Activated naive CD4-positive, alpha-beta T cell treated with Interleukin-2 at 50 U/mL for 16 hours (primary cell): ENCODE measurements at places on chromosomes 7 and 10.

- peak; percentile 61 for DNase-seq
These were observed 24.1 kb downstream of the PRF1 start for GRCh38 chr10:70578371-70578947.

GRCh38 chr7:143279186-143280098, 5.3 kb upstream of the TMEM139 start:
- DNase-seq = no peak

DNA sequence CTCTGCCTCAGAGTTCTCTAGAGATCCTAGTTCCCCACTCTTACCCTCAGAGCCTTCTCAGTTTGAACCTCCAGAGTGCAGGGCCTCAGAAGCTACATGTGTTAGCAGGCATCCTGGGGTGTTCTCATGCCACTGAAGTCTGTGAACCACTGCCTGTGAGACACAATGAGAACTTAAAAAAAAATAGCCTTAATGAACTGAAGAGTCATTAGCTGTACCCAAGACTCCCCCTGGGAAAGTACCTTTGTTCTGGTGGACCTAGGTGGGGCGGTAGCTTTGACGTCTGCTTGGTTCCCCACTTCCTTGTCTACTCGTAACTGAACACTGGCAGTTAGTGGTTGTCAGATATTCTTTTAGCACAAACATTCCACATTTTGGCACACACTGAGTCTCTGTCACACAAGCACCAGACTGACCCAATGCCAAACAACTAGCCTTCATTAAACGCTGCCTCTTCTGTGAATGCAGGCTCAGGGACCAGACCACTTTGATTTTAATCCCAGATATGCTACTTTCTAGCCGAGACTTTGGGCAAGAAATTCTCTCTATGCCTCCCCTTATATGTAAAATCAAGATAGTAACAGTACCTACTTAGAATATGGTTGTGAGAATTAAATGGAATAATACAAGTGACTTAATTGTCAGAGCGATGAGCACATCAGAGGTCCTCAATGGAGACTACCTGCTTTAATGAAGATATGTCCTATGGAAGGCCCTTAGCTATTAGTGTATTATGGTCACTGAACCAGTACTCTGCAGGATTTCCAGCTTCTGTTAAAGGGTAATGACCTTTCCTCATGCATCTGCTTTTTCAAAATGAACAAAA, 75.3 kb upstream of the CC2D2B start:
- DNase-seq = peak; percentile 49

- DNase-seq = peak; percentile 8
These were observed 147.9 kb upstream of the FRMD4A start for GRCh38 chr10:14478604-14479003.

- no peak for DNase-seq
These were observed 152.9 kb downstream of the HGF start for GRCh38 chr7:81616951-81617350.

DNA sequence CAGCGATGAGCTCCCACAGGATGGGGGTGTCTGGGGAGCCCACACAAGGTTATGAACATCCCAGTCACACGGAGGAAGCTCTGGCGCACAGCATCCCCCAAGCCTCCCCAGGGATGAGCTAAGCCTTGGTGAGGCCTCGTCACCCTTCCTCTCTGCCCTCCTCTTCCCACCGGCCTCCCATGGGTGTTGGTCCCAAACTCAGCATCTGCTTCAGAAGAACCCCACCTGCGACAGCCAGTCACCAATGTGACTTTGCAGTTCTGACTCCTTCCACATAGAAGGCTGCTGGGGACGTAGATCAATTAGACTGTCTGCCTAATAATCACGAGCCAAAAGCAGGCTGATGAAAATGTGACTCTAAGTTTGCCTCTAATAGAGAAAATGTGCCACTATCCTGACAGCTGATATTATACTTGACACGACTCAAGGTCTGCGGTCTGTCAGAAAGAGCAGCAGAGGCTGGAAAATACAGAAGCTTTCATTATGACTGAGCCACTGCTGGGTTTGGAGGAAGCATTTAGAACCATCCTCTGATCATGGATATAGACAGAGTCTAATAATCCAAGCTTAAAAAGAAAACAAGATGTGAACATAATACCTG, 116.0 kb upstream of the PFKP start:
- no peak for DNase-seq

DNA sequence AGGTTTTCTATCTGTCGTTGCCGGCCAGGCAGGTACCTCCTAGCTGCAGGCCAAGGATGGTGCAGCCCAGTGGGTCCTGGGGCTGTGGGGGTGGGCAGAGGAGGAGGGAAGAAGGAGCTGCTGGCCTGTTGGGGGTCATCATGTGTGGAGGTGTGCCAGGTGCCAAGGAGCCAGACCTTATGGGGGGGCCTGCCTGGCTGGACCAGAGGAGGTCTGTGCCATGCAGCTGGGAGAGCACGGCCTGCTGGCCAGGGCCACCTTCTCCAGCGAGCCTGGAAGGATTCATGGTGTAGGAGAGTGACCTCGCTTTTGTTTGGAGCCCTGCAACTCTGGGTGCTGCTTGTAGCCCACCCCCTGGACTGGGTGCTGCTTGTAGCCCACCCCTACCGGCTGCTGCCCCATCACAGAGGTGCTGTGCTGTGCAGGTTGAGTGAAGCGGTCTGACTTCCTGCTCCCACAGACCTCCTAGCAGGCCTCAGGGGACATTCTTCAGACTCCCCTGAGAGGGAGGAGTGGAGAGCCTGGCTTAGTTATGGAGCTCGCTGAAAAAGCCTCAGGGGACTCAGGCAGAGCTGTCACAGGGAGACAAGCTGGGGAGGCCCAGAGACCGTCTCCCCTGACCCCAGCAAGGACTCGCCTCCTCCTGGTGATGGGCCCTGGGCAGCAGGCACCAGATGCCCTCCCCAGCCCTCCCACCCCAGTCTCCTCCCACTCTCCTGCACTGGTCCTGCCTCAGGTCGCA, 67.7 kb upstream of the AQP1 start:
- no peak for DNase-seq

DNA sequence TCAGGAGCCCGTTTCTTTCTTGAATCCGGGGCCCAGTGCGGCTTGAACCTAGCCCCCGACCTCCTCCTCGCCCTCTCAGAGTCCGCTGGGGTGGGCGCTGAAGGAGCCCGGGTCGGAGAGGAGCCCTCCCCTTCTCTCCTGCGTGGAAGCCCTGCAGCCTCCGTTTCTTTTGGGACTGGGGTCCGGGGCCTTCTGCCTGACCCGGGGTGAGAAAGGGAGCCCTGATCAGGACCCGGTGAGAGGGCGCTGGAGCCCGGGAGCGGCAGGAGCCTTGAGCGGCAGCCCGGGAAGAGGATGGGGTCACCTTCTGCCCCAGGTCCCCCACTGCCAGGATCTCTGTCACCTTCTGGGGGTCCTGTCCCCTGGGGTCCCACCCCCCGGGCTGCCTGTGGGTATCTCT, 162.3 kb downstream of the ZNF33B start:
- DNase-seq = no peak

GRCh38 chr10:126569513-126570244, 100.8 kb downstream of the C10orf90 start:
- no peak for DNase-seq

GRCh38 chr7:92835851-92836488, 403 bp downstream of the CDK6 start:
- DNase-seq = peak; percentile 69

DNA sequence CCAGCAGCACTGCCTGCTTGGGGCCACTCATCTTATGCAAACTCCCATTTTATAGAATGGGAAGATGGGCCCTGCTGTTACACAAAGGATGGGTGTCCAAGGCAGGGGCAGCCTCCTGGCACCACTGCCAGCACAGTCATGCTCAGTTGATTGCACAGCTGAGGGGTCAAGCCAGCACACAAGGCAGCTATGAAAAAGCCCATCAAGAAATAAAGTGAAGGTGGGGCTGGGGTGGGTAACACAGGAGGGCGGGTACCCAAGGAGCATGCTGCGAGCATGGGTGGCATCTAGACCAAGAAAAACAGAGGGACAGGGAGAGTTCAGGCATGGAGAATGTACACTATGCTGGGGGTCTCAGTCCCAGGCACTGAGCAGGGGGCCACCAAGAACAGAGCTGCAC, 74.7 kb upstream of the UNC5B start:
- DNase-seq = no peak

DNA sequence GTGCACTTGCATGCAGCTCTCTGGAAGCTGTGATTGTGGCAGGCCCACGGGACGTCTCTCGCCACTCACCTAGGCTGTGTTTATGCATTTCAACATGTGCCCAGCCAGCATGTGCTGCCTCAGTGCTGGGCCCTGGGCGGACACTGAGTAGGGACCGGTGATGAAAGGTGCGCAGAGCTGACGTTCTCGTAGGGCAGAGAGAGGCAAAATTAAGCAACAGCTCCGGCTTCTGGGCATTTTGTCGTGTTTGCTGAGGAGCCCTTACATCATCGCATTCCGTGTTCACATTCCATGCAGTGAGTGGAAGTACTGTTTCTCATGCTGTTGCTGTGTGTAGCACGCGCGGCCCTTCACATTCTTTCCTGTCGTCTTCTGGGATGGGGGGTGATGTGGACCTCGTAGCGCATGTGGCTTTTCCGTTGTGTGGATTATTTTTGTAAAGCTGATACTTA, 50.5 kb downstream of the PRF1 start:
- DNase-seq = no peak

DNA sequence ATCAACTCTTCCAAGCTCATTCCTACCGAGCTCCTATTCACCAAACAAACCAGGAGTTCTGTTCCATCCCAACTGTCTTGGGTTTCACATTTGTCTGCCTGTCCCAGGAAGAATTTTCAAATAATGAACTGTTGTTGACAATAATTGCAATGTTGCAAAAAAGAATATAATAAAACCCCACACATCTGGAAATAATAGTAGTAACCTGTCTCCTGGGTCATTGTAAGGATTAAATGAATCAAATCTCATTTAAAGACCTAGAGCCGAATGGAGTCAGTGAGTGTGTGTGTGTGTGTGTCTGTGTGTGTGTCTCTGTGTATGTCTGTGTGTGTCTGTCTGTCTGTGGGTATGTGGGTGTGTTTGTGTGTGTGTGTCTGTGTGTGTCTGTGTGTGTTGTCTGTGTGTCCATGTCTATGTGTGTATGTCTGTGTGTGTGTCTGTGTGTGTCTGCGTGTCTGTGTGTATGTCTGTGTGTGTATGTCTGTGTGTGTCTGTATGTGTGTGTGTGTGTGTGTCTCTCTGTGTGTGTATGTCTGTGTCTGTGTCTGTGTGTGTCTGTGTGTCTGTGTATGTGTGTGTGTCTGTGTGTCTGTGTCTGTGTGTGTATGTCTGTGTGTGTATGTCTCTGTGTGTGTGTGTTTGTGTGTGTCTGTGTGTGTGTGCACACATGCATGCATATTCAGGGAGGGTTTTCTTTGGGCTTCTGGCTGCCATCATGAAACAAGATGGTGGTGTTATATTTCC, 52.7 kb downstream of the TMEM130 start:
- no peak for DNase-seq

- no peak for DNase-seq
These were observed 2.4 kb downstream of the ADRB1 start for GRCh38 chr10:114046087-114046458.

DNA sequence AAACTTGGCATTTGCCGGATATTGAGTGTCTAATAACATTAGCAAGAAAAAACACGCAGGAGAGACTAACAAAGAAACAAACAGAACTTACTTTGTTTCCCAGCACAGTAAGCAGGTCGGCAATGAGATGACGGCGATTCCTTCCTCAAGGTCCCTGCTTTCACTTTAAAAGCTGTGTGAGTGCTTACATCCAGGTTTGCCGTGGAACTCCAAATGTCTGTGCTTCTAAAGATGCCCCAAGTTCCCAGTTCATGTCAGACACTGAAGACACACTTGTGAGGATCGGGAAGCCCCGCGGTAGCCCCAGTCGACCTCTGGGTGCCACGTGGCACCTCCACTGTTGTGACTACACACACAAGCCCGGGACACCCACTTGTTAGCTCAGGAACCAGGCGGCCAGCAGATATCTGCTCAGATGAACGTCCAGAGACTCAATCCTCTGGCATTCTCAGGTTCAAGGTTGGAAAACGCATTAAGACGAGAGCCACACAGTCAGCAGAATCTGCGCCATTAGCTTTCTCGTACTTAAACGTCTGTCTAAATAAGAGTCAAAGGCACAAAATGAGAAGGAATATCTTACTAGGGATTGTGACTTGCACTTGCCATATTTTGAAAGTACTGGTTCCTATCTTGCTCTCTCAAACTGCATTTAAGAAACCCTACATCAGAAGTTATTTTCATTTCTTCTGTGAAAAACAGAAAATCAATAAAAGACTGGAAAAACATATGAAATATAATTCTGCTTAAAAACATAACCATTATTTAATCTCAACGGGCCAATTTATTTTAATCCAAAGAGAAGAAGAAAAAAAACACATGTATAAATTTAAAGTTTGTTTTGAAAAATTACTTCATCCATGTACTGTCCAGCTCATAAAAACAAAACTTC, 207.6 kb upstream of the KLF14 start:
- DNase-seq = peak; percentile 54

GRCh38 chr7:117157241-117158209, 165.3 kb downstream of the WNT2 start:
- DNase-seq = no peak

DNA sequence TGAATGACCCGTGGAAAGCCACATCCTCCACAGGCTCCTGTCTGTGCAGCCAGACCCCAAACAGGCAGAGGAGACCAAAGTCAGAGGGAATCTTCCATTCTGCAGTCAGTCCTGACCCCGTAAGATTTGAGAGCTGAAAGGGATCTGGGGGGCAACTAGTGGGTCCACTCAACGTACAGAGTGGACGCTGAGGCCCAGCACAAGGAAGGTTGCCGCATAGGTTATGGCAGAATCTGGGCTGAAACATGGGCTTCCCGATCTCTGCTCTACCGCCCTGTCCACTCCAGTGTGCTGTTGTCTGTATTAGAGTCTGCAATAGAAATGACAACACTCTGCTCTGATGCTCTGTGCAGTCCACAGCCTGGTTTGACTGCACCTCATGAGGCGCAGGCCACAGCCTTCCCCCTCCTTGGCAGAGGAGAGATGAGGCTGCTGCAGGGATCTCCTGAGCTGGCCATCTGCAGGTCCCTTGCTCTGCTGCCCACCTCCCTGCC, 7.9 kb upstream of the ZNF22 start:
- DNase-seq = no peak

- DNase-seq = no peak
These were observed 951.0 kb downstream of the TYW1 start for GRCh38 chr7:67947646-67948045.

- no peak for DNase-seq
These were observed 13.6 kb upstream of the KCND2 start for GRCh38 chr7:120259386-120259785.

GRCh38 chr7:151936207-151936606, 20.0 kb upstream of the GALNTL5 start:
- no peak for DNase-seq

GRCh38 chr10:44173608-44173894, 211.3 kb downstream of the CXCL12 start:
- no peak for DNase-seq

DNA sequence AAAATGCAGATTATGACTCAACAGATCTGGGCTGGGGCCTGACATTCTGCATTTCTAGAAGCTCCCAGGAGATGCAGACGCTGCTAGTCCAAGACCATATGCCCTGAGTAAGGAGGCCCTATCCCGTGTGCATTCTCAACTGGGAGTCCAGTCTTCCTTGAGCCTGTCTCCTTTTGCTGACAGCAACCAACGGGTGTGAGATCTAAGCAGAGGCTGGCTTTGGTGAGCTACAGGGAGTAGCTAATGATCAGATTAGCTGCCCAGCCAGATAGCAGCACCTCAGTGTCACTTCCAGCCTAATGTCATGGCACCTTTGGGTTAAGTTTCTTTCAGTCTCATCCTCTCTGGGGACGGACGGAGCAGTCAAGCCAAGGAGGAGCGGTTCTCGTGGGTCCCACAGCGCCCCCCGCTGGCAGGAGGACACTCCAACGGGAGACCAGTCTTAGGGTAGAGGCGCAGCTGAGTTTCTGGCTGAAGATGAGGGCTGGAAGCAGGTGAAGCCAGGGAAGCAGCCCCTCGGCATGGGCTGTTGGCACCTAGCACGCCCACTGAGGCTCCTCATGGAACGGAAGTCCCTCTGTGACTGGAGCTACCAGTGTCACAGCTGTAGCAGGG, 154.0 kb downstream of the CCDC3 start:
- no peak for DNase-seq
